ENCODE measurements at places on chromosomes 6 and 20. TPM values are rescaled to one million over a fixed set of nuclear protein-coding genes. Genes with fewer than 3 reads are reported as not detected.

DNA sequence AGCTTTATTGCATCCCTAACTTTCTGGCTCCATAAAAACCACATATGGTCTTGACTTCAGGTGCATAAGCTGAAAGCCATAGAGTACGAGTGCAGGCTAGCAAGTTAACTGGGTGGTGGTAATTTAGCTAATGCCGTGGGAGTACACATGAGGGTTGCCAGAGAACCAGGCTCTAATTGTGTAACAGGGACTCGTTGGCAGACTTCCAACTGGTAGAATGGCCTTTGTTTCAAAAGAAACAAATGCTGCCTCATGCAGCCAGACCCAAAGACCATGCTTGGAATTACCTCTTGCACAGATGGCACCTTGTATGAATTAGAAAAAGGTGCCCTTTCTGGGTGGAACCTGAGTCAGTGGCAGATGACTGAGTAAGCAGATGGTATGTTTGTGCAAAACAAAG is 73.2 kb downstream of the LY86 start:
- peaks cover 25% of the 10 kb centered on the region for H3K4me1 ChIP-seq
- H3K27ac ChIP-seq, result no peak overlapping the region
- H3K36me3 ChIP-seq, result no peaks in the 10 kb centered on the region
- H3K4me3 ChIP-seq, result no peak overlapping the region
- DNase-seq, result peak; percentile 69
- H3K27me3 ChIP-seq, result no peaks in the 10 kb centered on the region

GRCh38 chr20:50111120-50111828 is 1.7 kb downstream of the UBE2V1 start:
- peaks cover 43% of the 10 kb centered on the region for H3K4me1 ChIP-seq
- no peak overlapping the region for H3K4me3 ChIP-seq
- no peak overlapping the region for H3K27ac ChIP-seq
- no peak for DNase-seq
- H3K27me3 ChIP-seq, result no peaks in the 10 kb centered on the region

- H3K4me1 ChIP-seq, result peaks cover 19% of the 10 kb centered on the region
- no peak overlapping the region for H3K4me3 ChIP-seq
- peak; percentile 86 for DNase-seq
- no peaks in the 10 kb centered on the region for H3K27me3 ChIP-seq
Observed at GRCh38 chr6:41705996-41706835, 29.2 kb downstream of the TFEB start.

DNA sequence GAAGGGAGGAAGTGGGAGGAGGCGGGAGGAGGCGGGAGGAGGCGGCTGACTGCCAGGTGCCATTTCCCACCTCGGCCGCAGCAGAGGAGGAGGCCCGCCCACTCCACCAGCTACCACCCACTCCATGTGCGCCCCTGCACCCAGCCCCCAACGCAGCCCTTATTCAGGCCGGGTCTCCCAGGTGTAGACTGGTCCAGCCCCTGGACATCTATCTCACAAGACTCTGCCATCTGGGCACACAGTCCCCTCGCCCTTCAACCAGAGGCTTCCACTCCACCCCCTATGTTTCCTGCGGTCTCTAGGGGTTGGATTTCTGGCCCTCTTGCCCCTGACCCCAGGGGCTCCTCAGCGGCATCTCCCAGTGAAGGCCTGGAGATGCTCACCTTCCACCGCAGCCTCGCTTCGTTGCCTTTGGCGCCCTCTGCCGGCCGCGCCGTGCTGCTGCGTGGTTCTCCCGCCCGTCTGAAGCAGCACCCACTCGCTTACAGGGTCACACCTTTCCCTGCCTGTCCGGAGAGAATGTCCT is 32.6 kb upstream of the FAM83D start:
- no peak overlapping the region for H3K4me3 ChIP-seq
- no peaks in the 10 kb centered on the region for H3K4me1 ChIP-seq
- H3K27ac ChIP-seq, result peak overlapping the region; percentile 29
- no peaks in the 10 kb centered on the region for H3K27me3 ChIP-seq
- peak; percentile 64 for DNase-seq
- no peaks in the 10 kb centered on the region for H3K36me3 ChIP-seq

DNA sequence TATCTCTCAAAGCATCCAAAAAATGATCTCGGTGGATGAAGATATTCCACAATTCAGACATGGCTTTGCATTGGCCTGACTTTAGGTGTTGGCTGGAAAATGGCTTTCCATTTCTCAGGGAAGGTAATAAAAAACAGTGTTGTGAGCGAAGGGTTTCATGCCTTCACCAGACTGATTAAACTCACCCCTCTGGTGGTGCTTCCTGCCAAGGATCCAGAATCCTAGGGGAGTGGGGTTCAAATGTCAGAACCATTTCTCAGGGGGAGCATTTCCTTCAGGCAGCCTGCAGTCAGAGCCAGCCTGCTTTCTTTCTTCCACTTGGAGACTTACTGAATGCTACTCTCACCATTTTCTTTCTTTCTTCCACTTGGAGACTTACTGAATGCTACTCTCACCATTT is 45.7 kb upstream of the SMIM28 start:
- no peaks in the 10 kb centered on the region for H3K27me3 ChIP-seq
- no peak for DNase-seq
- no peaks in the 10 kb centered on the region for H3K36me3 ChIP-seq
- no peaks in the 10 kb centered on the region for H3K4me1 ChIP-seq

- H3K4me3 ChIP-seq, result no peak overlapping the region
- peaks cover 6% of the 10 kb centered on the region for H3K4me1 ChIP-seq
- H3K27me3 ChIP-seq, result no peaks in the 10 kb centered on the region
- H3K27ac ChIP-seq, result no peak overlapping the region
- DNase-seq, result no peak
Observed at GRCh38 chr20:48984575-48985219, 61.4 kb upstream of the CSE1L start.

The LY6G6C gene
- polyA plus RNA-seq, result not detected

GRCh38 chr20:25049261-25050060 is 8.5 kb downstream of the ACSS1 start:
- no peaks in the 10 kb centered on the region for H3K27me3 ChIP-seq
- peaks cover 28% of the 10 kb centered on the region for H3K4me1 ChIP-seq
- no peaks in the 10 kb centered on the region for H3K36me3 ChIP-seq
- no peak overlapping the region for H3K4me3 ChIP-seq
- DNase-seq, result no peak
- H3K27ac ChIP-seq, result no peak overlapping the region

DNA sequence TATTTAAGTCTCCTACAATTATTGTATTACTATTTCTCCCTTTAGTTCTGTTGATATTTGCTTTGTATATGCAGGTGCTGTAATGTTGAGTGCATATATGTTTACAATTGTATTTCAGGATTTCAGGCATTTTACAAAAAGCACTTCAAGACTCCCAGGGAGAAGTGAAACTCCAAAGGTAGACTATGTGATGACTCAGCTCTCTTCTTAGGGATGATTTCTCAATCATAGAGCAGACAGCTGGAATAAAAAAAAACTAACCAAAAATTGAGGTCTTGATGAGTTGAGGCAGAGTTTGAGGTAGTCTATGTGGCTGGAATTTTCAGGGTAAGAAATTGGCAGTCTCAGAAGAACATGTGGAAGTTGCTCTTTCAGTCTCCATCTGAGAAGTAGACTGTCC is 786.1 kb downstream of the TFAP2A start:
- H3K36me3 ChIP-seq, result no peaks in the 10 kb centered on the region
- no peak overlapping the region for H3K27ac ChIP-seq
- no peak for DNase-seq

- H3K4me3 ChIP-seq, result no peak within 1 kb of the TSS
- H3K4me1 ChIP-seq, result peaks cover 6% of the 10 kb centered on the region
- H3K36me3 ChIP-seq, result no peaks in the 10 kb centered on the region
Observed at GRCh38 chr20:32585011-32585585, at the start of gene NOL4L. TSS of gene NOL4L (minus strand) at chr20:32585333. CDS start at chr20:32584890, 443 bp downstream.

The PI16 gene
- polyA plus RNA-seq, result 9.3 TPM

All from adrenal gland (tissue), 19 donors.